ENCODE measurements at places on chromosomes 4 and X.

GRCh38 chr4:14375816-14376215 is 626.5 kb upstream of the CPEB2 start:
- no peak for DNase-seq

DNA sequence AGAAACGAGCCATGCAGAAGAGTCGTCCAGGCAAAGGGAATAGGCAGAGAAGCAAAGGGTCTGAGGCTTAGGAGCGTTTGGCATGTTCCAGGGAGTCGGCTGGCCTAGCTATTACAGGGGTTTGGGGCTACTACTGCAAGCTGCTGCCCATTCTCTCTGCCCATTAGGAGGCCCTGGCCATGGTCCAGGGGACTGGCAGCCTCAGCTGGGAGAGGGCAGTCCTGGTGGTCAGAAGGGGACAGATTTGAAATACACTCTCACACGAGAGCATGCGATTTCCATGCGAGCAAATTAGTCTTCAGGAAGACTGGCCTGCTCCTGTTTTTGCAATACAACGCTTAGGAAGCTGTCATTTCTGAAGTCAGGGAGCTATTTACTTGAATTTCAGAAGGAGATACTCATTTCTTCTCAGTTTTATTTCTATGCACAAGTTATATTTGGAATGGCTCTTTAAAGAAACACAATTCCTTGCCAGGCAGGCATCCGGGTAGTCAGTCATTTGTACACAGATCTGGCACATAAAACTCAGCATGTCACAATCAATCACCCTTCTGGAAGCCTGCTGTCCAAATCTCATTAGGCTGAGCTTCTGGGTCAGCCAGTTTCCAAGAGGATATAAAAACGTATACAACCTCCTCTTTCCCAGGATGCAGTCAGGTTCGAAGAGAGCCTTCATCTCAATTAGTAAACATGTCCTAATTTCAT is 27.0 kb downstream of the PROM1 start:
- DNase-seq, result peak; percentile 92

DNA sequence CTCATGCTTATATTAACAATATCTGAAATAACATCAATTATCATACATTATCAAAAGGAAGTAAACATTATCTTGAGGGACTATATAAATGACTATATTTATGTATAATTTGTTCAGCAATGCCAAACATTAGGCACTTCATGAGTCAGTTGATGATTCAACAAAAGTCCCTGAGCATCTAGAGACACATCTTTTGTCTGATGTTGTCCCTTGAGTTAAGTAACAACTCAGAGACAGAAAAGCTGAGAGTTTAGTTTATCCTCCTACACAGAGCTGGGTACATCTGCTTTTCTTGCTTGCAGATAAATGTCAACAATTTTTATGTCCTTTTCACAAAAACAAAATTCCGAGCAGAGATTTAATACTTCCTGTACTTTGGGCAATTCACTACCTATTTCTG is 311.1 kb downstream of the INPP4B start:
- no peak for DNase-seq

- no peak for DNase-seq
These were observed 147.5 kb downstream of the INPP4B start for GRCh38 chr4:142698552-142698951.

GRCh38 chr4:123638834-123639233 is 242.2 kb downstream of the SPRY1 start:
- DNase-seq, result no peak

- no peak for DNase-seq
These were observed 11.2 kb upstream of the ALB start for GRCh38 chr4:73392936-73393335.

- peak; percentile 49 for DNase-seq
These were observed 40.4 kb downstream of the RNF212 start for GRCh38 chr4:1072830-1073446.

- DNase-seq, result no peak
These were observed 48.2 kb downstream of the CPLX1 start for GRCh38 chr4:777520-778262.

GRCh38 chr4:53932796-53933610 is 131.4 kb downstream of the CHIC2 start:
- no peak for DNase-seq

Data from NCI-H82 (cell line).